CD4-positive, alpha-beta T cell treated with Interferon gamma for 1 hour (primary cell): ENCODE measurements at places on chromosomes 6 and 20.

DNA sequence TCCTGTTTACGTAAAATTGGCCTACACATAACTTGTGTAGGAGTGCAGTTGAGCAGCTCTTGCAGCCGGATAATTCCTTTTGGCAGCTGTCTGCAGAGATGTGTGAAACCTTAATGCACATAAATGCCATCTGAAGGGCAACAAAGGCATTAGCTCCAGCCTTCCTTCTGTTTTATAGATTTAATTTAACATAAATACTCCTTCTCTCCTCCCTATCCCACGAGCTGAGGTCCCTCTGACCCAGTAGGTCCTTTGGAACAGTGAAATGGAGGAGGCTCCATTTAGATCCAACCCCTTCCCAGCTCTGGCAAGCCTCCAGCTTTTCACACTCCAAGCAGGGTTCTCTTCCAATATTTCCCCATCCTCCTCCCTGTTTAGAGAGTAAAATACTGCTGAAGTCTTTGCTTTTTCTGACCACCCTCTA, 6.5 kb downstream of the PLEKHG1 start:
- no peak for DNase-seq

GRCh38 chr20:61387204-61387953, 135.3 kb downstream of the CDH4 start:
- DNase-seq, result no peak

GRCh38 chr6:118787724-118788423, 106.1 kb upstream of the ASF1A start:
- DNase-seq, result peak; percentile 13

- no peak for DNase-seq
These were observed 530.1 kb downstream of the HAO1 start for GRCh38 chr20:7410150-7410549.

GRCh38 chr6:37077905-37078296, 72.4 kb downstream of the FGD2 start:
- DNase-seq, result no peak

DNA sequence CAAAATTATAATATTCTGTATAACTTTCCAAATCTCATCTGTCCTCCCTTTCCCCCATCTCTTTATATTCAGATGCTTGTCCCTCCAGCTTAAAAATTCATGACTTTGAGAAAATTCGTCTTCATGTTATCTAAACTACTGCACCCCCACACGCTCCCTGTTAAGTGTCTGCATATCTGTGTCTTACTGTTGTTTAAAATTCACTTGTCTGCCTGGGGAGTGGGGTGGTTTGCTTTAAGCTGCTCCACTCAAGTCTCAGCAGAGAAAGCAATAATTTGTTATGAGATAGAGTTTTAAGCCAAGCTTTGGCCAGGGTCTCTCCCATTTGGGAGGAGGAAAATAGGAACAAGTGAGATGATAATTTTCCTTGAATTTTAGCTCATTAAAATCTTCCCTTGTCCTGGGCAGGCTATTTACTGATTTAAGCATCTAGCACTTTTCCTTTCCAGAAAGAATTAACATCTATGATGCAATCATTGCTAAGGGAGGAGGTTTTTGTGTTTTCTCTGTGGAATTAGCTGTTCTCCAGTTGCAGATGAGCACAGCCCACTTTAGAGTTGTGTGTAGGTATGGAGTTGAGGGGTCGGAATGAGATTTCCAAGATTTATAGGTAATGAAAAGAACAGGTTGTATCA, 36.8 kb downstream of the MTHFD1L start:
- no peak for DNase-seq

GRCh38 chr20:8246716-8247115, 114.7 kb downstream of the PLCB1 start:
- no peak for DNase-seq

- no peak for DNase-seq
These were observed 100.6 kb downstream of the RAMACL start for GRCh38 chr6:166485651-166486535.

DNA sequence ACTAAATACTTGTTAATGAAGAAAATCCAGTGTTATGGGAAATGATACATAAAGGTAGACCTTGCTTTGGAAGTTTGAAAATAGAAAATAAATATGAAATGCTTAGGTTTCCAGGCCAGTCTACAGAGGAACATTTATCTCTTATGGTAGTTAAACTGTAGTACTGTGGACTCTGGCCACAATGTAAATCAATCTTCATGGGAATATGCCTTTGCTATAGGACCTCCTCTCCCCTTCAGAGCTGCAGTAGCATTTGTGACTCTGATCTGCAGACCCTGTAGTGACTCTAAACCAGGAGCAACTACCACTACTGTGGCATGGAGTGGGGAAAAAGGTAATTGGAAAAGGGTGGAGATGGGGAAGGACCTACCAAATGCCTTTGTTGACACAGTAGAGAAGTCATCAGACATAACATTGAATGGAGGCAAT, 4.5 kb downstream of the HSPA1A start:
- DNase-seq, result no peak

GRCh38 chr6:66328200-66328599, 621.2 kb upstream of the EYS start:
- no peak for DNase-seq

- DNase-seq, result no peak
These were observed 4.4 kb upstream of the PTPRT start for GRCh38 chr20:43194137-43194536.

DNA sequence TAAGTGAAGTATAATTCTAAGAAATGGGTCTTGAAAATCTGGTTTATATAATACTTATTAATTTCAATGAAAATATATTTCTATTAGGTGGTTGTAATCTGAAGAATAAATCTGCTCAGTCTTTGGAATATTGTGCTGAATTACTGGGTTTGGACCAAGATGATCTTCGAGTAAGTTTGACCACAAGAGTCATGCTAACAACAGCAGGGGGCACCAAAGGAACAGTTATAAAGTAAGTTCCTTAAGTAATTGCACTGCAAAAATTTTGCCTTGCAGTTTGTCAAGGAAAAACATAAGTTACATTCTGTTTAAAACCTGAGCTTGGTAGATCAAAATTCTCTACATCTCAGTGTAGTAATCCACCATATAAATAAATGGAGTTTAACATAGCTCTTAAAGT, 106.0 kb downstream of the MYO6 start:
- DNase-seq, result no peak

GRCh38 chr6:88349511-88349910, 183.4 kb upstream of the CNR1 start:
- no peak for DNase-seq

- DNase-seq, result no peak
These were observed 279.1 kb upstream of the THEMIS start for GRCh38 chr6:128179876-128180438.

- DNase-seq, result no peak
These were observed 44.9 kb upstream of the JAG1 start for GRCh38 chr20:10718661-10719060.

- no peak for DNase-seq
These were observed 9.6 kb downstream of the L3MBTL3 start for GRCh38 chr6:130027948-130028347.

DNA sequence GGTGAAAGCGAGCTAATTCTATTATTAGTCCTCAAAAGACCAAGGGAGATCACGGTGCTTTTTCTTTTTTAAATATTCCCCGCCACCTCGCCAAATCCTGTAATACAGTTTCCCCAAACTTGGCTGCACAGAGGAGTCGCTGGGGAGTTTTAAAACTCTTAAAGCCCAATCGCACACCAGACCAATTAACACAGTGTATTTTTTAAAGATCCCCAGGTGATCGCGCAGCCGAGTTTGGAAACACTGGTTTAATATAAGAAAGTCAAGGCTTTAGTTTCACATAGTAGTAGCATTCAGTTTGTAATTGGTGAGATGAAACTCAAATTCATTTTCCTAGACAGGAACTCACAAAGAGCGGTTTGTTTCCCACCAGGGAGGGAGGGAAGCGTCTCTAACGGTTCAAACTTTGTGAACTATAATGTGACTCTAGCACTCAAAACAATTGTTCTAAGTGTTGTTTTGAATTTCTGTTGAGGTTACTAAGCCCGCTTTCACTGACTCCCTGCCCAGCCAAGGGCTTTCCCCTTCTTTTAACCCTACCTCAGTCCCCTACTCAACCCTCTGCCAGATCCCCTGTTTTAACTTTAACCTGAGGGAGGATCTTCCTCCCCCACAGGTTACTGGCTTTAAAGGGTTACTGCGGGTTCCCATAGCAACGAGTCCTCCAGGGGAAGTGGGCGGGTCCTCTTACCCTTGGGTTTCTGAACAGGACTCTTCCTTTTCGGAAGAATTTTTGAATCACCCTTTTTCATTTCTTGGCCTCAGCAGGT, 25.7 kb upstream of the BTBD3 start:
- peak; percentile 51 for DNase-seq

DNA sequence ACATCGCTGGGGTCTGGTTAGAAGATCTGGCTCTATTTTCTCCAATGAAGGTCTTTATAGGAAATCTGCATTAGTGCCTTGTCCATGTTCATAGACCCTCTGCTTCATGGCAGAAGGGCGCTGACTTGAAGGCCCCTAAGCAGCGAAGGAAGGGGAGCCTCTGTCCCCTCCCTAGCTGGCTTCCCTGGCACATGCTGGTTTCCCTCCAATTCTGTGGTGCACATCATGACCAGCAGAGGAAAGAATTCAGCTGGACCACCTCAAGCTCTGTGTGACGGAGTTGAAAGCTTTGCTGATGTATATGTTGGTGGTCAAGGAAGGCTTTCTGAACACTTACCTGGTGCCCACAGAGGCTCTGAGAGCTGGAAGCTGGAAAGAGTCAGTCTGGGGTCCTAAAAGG, 129.7 kb upstream of the MYLIP start:
- no peak for DNase-seq

DNA sequence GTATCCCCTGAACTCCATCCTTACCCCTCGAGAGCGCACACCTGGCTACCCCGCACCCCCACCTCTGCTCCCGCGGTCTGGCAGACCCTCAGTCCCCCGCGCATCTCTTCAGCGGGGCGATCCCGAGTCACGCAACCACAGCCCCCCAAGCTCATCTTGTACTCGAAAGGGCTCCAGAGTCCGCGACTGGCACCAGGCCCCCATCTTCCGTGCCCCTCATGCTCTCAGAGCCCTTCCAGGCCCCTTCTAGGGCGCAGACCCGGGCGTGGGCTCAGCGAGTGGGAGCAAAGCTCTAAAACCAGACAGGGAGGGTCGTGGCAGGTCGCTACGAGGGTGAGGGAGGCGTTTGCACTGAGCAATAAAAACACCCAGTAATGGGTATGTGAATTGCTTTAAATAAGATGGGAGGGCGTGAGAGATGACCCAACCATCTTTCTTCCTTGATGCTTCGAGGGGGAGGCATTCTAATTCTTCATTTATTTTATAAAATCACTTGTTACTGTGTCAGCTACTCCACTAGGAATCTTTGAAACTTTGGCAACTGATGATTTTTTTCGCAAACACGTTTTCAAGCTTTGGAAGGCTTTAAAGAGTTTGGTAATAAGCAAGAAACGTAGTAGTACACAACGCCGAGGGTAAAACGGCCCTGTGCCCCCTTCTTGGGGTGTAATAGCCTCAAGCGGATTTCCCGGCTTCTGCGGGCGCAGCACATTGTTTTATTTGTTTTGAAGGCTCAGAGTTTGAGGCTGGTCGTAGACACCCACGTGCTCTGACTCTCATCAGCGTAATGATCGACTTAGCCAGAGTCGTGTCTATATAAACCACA, 42.6 kb upstream of the SUPT3H start:
- DNase-seq, result peak; percentile 45

- no peak for DNase-seq
These were observed 42.8 kb upstream of the ID1 start for GRCh38 chr20:31562241-31562640.

GRCh38 chr20:45044084-45044573, 56.8 kb downstream of the KCNS1 start:
- DNase-seq, result peak; percentile 24

DNA sequence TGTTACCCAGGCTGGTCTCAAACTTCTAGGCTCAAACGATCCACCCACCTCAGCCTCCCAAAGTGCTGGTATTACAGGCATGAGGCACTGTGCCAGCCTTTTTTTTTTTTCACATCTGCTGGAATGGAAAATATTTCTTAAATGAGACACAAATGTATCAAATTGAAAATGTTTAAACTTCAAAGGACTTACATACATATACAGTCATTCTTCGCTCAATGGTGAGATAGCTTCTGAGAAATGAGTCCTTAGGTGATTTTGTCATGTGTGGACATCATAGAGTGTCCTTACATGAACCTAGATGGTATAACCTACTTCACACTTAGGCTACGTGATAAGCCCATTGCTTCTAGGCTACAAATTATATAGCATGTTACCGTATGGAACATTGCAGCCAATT, 43.1 kb downstream of the MICA start:
- DNase-seq, result no peak

GRCh38 chr20:22575087-22575721, 9.2 kb downstream of the FOXA2 start:
- DNase-seq, result no peak

DNA sequence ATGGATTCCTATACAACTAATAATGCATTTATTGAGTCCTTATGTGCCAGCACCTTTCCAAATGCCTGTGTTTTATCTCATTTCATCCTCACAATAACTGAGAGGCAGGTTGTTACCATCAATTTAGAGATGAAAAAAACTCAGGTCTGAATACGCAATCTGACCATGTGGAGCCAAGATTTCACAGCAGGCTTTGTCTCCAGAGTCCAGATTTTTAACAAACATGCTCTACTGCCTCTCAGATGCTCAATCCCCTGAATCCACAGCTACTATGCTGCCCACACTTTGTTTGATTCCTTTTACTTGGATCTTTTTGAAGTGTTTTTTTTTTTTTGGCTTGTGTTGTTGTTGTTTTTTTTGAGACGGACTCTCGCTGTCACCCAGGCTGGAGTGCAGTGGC, 46.8 kb downstream of the B4GALT5 start:
- DNase-seq, result no peak

DNA sequence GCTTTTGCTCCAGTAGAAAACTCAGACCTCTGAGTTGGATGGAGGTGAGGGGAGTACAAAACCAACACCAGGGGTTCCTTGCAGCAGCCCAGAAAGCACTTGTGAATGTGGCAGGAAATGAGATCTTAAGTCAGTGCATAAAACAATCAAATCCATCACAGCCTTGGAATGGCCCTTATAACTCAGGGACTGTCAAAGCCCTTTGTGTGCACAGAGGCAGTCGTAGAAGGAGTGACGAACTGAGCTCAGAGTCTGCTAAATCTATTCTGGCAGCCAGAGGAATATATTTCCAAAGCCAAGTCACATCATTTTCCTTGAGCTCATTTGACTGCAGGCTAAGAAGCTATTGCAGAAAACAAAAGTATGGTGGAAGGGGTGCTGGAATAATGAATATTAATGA, 676.6 kb downstream of the DHX35 start:
- no peak for DNase-seq
